ENCODE measurements at places on chromosomes 5 and 9.
A peak's percentile ranks its signal among the peaks of the same experiment; 100 is the strongest.

DNA sequence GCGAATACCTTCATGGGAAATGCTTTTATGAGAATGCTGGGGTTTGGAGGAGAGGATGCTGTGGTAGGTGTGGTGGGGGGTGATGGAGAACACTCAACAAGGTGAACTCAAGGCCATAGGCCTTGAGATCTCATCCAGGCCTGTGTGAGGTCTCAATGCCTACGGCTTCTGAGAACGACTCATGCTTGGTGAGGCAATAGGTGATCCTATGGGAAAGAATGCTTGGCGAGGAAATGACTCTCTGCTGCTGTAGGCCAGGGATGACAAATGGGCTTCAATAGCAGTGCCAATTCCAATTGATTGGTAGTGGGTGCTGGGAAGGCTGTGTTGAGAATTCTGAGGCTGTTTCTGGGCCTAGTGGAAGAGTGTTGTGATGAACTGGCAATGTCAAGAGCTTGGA is 280.2 kb upstream of the CLINT1 start:
- no peak for DNase-seq

DNA sequence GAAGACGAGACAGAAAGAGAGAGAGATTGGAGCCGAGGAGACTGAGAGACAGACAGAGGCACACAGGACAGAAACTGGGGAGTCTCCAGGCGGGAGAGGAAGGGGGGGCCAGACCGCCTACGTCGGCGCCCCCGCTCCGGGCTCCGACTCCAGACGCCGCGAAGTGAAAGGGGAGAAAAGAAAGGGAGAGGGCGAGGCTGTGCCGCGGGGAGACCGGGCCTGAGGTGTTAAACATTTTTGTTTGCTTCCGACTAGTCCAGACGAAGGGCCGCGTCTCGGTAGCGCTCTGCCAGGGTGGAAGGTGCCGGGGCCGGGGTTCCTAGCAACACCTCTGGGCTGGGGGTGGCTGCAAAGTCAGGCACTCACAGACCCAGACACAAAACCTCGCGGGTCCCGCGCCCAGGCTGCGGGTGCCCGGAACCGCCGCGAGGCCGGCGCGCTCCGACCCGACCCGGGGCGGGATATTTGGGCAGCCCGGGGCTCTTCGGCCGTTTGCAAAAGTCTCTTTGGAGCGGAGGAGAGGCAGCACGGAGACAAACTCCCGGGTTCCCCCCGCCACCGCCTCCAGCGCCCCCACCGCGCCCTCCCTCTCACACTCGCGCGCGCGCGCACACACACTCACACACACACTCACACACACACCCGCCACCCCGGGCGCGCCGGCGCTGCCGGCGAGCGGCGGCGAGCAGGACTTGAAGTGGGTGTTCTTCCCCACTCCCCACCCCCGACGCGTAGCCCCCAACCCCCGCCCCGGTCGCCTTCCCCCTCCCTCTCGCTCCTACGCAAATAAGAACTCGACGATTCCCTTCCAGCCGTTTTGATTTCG is 626 bp upstream of the FST start:
- DNase-seq, result peak; percentile 40

DNA sequence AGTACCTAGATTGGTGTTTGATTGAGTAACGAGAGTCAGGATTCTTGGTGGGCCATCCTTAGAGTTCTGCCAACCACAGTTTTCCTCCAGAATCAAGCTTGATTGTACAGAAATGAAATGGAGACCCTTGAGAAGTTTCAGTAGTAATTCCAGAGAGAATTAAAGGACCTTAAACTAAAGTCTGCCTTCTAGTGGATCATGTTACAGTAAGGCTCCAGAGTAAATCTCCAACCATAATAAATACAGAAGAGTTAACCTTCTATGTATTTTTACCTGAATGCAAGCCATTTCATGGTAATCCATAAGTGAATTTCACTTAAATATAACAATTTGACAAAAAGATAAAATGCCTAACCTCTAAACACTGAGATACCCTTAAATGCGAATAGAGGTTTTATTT is 53.0 kb upstream of the CNTLN start:
- DNase-seq, result no peak

- no peak for DNase-seq
Measured at GRCh38 chr9:137757139-137757538, 120.4 kb upstream of the CACNA1B start.

DNA sequence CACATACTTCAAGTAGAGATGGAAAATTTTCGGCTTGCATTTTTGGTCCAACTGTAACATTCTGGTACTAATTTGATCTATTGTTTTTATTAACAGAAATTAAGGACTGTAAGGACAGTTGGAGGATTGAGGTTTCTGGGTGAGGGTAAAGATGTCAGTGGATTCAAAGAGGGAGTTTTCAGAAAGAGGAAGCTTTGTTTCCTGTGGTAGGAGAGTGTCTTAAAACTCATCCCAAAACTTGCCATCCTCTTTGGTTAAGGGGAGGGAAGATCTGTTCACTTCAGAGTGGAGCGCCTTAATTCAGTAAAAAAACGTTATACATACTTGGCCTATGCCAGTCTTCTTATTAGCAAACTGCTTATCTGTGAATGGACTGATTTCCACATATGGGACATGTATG is 13.8 kb downstream of the CNTRL start:
- no peak for DNase-seq

GRCh38 chr5:72817076-72817481 is 618 bp downstream of the TNPO1 start:
- DNase-seq, result peak; percentile 59

DNA sequence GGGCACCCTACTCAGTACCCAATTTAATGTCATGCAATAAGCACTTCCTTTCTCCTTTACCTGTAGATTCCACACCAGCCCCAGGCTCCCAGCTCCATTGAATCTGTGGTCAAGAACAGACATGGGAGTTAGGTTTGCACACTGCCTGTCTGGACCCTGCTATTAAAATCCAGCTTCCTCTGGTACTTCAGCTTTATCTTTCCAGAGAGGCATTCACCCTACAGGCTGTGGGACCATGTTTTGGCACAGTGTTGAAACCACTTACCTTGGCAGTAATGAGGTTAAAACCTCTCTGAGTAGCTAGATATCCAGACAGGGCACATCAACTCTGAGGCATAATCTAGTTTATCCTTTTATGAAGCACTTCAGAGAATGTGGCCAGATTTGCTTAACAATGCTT is 191.5 kb upstream of the PCSK5 start:
- no peak for DNase-seq

All from GM10248 (cell line).